AG08396 (cell line): ENCODE measurements at places on chromosomes 7 and 10.

DNA sequence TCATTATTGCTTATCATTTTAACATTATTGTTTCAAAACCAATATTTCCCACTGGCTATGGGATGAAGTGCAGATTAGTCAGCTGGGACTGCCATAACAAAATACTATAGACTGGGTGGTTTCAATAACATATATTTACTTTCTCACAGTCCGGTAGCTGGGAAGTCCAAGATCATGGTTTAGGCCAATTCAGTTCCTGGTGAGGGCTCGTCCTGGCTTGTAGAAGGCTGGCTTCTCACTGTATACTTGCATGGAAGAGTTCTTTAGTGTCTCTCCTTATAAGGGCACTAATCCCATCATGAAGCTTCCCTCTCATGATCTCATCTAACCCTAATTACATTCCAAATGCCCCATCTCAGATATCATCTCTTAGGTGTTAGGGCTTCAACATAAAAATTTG is 101.3 kb downstream of the CHRM2 start:
- DNase-seq: no peak

GRCh38 chr7:158410720-158411119 is 176.9 kb downstream of the PTPRN2 start:
- DNase-seq: no peak

DNA sequence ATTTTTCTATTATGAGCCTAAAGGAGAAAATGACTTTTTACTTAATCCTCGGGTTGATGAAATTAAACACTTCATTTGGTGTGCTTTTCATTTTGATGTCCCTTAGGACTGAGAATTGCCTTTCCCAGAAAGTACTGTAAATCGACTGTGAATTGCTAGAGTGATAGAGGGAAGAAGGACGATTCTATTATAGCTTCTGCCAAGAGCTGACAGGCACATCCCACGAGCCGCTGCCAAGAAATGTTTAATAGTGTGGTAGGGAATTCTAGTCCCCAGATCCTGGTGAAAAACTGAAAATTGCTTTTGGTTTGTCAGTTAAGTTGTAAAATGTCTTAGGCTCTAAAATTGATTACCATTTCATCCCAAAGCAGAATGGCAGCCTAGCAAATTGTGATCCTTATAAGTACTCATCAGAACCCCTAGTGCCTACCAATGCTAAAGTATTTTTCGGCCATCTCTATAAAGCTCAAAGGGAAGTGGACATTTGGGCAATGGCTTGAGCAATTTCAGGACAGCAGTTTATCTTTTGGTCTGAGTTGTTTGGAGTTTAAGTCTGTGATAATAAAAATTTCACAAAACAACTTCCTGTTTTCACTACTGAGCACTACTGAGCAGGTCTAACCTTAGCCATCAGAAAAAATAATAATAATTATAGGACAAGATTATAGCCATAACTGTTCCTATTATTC is 44.6 kb upstream of the HYCC1 start:
- no peak for DNase-seq

DNA sequence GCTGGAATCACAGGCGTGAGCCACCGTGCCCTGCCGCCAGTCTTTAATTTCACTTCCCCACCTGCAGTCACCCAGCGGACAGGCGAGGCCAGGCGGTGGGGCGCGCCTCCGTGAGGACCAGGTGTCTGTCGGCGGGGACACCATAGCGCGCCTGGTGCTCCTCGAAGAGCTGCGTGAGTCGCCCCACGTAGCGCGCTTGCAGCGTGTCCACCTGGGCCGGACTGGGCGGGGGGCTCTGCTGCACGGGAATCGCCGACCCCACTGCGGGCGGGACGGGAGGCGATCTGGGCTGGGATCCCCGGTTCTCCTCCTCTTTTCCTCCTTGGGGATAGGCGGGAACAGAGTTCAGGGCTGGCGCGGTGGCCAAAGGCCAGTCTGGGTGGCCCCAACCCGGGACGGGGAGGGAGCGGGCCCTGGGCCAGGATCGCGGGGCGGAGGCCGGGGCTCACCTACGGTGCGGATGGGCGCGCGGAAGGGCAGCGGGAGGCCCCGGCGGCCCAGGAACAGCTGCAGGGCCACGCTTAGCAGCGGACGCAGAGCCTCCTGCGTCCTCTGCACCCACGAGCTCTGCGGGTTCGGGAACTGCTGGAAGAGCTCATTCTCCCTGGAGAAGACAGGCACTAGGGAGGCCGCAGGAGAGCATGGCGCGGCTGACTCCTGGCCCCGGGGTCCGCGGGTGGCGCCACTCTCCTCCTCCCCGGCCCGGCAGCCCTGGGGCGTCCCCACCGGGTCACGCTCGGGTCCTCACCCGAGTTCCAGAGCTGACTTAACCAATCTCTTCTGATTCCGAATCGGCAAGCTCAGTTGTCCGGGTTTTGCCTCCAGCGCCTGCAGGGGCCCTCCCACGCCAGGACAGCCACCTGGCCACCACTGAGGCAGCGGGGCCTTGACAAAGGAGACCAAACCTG is 1.1 kb upstream of the MOGAT3 start:
- no peak for DNase-seq

GRCh38 chr7:114922026-114922651 is at the start of gene MDFIC:
Gene MDFIC, plus strand, starts transcription at chr7:114922094. Its CDS starts 940 bp downstream, at chr7:114923034.
- peak; percentile 83 for DNase-seq

- peak; percentile 21 for DNase-seq
These were observed 155.2 kb downstream of the MAGI2 start for GRCh38 chr7:79298145-79298760.

GRCh38 chr10:51251110-51251509 is 176.8 kb downstream of the PRKG1 start:
- DNase-seq: no peak

GRCh38 chr7:151671514-151671913 is 151.8 kb upstream of the RHEB start:
- no peak for DNase-seq

GRCh38 chr10:94183666-94184264 is 179.0 kb downstream of the NOC3L start:
- DNase-seq: peak; percentile 59

- DNase-seq: no peak
These were observed 74.8 kb downstream of the SKAP2 start for GRCh38 chr7:26789481-26790184.

DNA sequence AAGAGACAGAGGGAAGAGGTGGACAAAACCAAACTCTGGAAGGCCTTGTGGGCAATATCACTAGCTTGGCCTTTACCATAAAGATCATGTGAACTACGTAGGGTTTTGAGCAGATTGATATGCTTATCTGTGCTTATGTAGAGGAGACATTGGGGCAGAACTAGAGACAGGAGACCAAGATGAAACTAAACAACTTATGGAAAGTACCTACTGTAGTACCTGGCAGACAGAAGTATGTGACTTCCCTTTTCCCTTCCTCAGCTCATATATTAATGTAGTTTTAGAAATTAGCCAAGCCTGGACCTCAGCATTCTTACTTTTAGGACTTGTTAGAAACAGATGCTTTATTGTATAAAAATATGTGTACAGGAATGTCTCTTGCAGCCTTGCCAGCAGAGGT is 14.0 kb upstream of the IL6 start:
- DNase-seq: no peak

DNA sequence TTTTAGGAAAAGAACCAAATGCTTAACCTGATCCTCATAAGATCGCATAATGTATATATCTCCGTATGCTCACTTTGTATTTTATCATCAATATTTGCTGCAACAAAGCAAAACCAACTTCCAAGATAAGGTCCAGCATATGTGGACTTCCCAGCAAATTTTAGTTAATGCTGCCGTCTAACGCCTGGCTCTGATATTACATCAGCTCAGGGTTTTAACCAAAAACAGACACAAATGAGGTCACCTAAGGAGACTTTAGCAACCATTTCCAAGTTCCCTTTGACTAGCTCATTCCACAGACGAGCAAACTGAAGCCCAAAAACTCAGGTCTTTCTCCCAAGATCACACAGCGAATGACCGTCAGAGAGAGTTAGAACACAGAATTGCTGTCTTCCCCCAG is 59.4 kb upstream of the UCN3 start:
- DNase-seq: no peak

DNA sequence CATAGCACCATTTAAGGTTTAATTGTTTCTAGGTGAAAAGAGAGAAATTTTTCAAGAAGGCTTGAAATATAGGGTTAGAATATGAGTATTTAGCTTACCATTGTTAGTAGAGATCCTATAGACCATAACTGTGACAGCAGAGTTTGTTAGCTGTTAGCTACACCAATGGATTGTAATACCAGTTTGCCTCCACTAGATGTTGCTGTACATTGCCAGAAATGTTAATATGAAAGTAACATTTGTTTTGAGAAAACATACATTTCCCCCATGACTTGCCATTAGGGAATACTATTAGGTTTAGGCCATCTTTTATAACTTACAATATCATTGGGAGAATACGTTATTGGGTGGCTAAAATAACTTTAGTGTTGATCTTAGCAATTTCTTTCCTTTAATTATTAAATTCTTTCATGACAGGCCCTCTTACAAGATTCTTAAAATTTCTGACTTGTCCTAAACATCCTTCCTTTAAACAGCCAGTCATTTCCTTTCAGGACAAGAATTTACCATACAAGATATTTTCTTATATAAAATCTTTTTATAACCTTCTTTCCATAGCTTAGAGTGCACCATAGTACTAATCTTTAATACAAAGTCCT is 39.5 kb downstream of the ZNF117 start:
- peak; percentile 64 for DNase-seq

GRCh38 chr7:155054761-155055160 is 15.4 kb upstream of the HTR5A start:
- DNase-seq: no peak

- no peak for DNase-seq
These were observed 176.0 kb upstream of the KCND2 start for GRCh38 chr7:120097020-120097419.

DNA sequence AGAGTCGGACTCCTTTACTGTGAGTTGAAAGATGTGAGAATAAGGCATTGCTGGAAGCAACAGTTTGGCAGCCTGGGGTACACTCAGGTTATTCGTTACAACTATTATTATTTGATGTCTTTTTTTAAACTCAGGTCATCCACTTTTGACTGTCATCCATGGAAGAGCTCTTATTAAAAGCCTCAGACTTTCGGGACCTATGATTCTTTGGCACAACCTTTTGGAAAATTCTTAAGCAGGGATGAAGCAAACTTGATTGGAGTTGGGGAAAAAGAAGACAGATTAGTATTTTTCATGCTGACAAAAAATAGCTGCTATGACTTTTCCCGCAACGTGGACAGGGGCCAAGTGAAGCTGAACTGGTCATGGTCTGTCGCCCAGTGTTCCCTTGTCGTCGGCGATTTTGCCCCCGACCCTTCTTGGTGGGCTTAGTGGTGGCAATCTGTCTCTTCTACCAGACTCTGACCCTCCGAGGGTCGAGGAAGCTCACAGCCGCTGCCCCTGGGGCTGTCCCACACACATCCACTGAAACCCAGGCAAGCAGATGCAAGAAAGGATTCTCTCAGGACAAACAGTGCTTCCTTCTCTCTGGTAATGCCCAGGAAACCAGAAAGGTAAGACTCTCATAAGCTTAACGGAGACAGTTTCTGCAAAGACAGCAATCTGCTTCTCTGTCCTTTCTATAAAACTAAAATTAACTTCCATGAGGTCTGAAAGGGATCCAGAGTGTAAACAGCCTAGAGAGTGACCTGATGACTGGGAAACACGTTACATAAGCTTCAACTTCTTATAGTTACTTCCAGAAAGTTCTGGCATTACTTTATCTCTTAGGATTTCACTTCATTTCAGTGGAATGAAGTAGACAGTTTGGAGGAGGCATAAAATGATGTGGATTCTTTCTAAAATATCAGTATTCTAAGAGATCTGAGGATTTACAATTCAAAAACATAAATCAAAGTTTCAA is 1.0 kb downstream of the CPED1 start:
- no peak for DNase-seq

- peak; percentile 26 for DNase-seq
These were observed 138.1 kb downstream of the NOC3L start for GRCh38 chr10:94224656-94225055.

- peak; percentile 12 for DNase-seq
These were observed 44.3 kb downstream of the MACC1 start for GRCh38 chr7:20172736-20173334.

DNA sequence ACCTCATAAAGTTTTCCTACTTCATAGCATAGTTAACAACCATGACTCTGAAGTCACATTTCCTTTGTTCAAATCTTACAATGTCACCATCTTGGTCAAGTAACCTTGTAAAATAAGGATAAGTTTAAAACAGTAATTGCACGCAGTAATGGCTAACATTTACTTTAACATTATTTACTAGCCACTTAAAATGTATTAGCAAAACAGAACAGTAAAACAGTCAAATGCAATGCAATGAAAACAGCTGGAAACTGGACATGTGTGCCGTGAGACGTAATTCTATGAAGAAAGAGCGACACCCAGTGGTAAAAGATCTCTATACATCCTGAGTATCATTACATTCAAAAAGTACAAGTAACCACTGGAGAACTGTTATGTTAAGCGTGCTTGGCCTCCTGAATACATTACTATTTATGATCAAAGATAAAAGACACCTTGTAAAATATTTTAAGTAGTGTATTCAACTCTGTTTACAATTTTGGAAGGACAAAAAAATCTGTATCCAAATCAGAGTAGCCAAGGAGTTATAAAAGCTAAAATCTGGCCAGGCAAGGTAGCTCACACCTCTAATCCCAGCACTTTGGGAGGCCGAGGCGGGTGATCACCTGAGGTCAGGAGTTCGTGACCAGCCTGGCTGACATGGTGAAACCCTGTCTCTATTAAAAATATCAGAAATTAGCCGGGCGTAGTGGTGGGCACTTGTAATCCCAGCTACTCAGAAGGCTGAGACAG is 27.2 kb downstream of the ATE1 start:
- DNase-seq: peak; percentile 63

- no peak for DNase-seq
These were observed 81.4 kb downstream of the ABLIM1 start for GRCh38 chr10:114576716-114577115.

GRCh38 chr7:159094023-159094740 is 50.5 kb downstream of the VIPR2 start:
- no peak for DNase-seq

DNA sequence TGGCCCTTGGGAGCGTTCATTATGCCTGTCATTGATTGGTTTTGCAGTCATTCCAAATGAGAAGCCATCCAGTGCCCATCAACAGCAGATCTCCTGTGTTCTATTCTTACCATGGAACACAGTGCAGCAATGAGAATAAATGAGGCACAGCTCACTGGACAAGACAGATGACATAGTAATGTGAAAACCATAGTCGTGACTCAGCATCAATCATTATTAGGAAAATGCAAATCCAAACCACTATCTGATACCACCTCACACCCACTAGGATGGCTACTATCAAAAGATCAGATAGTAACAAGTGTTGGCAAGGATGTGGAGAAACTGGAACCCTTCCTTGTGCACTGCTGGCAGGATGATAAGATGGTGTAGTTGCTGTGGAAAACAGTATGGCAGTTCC is 144.7 kb downstream of the ARHGAP22 start:
- DNase-seq: no peak

DNA sequence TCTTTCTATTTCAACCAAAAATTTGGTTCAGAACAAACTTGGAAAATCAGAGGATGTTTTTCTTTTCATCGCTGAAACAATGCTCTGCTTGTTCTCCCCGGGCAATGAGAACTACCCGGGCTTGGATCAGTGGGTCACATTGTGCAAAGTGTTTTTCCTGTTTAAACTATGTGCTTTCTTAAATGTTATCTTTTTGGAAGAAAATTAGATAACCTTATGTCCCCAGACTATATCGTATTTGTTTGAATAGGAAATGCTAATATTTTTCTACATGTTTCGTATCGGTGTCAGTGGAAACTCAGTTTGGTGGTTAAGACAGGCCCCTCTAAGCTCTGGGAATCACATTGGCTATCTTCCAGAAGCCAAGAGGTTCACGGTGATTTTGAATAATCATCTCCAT is 319.5 kb upstream of the NFE2L3 start:
- DNase-seq: no peak

- no peak for DNase-seq
These were observed 153.0 kb downstream of the PLCE1 start for GRCh38 chr10:94146746-94147145.

GRCh38 chr10:2861632-2862210 is 205.6 kb upstream of the PFKP start:
- no peak for DNase-seq
